ENCODE measurements at places on chromosomes 13 and 19. TPM values are rescaled to one million over a fixed set of nuclear protein-coding genes. Genes with fewer than 3 reads are reported as not detected.
A peak's percentile ranks its signal among the peaks of the same experiment; 100 is the strongest.

DNA sequence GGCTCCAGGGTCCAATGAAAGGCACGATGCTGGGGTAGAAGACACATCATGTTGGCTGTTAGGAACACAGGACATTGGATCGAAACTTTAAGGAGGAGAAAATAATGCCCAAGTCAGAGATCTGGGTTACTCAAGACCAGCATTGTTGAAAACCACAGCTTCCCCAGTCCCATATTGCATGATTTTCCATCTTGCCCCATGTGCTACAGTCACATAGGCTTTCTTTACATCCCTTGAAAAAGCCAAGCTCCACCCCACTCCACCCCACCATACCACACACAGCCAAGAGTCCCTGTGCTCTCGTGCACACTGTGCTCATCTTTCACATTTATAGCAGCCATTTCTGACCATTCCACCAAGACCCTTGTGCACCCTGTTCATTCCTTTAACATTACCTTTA, 636.2 kb downstream of the DIAPH3 start:
- DNase-seq = no peak

GRCh38 chr13:97339019-97339987, 94.7 kb upstream of the RAP2A start:
- DNase-seq = no peak

DNA sequence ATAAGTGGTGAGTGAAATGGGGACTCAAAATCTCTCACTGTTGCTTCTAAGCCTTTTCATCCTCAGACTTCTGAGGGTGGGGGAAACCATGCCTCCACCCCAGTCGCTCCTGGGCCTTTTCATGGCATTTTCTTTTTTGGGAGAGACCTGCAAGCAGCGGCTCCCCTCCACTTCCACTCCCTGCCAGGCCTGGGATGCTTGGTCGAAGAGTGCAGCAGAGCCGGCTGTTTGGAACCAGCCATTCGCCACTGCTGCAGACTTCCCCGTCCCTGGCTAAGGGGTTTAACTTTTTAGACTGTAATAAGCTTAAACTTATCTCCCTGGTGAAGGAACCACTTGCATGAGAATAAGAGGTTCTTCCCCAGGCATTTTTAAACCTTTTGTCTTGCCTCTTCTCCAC, 617.2 kb downstream of the PCDH9 start:
- DNase-seq = no peak

The CBARP gene
- 1.0 TPM for total RNA-seq

DNA sequence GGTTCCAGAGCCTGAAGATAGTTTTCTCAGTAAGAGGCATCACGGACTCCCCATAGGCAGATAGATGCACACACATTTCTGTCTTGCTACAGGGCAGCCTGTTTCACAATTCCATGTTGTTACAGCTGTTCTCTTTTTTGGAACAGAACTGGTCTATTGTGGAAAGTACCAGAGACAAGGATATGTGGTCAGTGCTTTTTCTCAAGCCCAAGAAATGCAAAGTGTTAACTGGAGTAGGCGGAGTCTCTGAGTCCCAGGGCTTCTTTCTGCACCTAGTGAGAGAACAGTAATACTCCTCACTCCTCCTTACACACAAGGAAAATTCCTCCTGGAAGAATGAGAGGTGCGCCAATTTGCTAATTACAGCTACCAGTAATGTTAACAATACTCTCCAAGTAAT, 141.6 kb upstream of the ARGLU1 start:
- DNase-seq = no peak

- DNase-seq = no peak
These were observed 30.5 kb downstream of the MTRF1 start for GRCh38 chr13:41232578-41233480.

DNA sequence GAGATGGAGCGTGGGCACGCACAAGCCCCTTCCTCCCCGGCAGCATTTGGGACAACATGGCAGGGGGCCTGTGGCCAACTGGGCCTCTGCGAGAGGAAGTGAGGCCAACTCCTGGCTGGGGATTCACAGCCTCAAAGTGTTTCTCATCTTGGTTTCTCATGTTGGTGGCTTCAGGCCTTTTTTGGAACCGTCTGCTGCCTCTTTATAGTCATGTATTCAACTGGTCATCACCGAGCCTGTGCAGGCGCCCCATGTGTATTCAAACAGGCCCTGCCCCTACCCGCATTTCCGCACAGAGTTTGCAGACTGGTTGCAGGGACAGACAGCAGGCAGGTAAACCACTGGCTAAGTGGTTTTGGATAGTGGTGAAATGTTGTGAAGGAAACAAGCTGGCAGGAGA, 17.3 kb upstream of the RELB start:
- no peak for DNase-seq

DNA sequence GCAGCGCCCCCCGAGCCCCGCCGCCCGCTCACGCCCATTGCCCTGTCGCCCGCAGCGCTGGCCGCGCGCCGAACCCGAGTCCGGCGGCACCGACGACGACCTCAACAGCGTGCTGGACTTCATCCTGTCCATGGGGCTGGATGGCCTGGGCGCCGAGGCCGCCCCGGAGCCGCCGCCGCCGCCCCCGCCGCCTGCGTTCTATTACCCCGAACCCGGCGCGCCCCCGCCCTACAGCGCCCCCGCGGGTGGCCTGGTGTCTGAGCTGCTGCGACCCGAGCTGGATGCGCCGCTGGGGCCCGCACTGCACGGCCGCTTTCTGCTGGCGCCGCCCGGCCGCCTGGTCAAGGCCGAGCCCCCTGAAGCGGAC, 518 bp downstream of the KLF2 start:
- peak; percentile 81 for DNase-seq

DNA sequence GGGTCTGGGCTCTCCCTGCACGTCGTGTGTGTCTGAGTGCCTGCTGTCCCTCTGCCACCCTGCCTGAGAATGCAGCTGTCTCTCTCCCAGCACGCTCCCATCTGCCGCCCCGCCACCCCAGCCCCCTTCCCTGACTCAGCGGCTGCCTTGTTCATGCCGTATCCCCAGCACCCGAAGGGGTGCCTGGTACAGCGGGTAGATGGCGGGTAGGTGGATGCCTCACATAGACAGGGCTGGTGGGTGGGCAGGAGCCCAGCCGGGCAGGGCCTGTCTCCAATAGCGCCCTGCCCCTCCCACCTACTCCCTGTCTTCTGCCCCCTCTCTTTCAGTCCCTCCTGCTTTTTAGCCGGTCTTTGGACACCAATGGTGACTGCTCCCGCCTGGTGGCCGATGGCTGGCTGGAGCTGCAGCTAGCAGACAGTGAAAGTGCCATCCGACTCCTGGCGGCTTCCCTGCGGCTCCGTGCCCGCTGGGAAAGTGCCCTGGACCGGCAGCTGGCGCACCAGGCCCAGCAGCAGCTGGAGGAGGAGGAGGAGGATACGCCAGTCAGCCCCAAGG, 30.3 kb downstream of the DHX34 start:
- no peak for DNase-seq

The CEACAM16 gene
- not detected for total RNA-seq

GRCh38 chr19:48750771-48751504, 1.5 kb downstream of the FUT1 start:
- no peak for DNase-seq

- DNase-seq = no peak
These were observed 55.7 kb downstream of the FAM216B start for GRCh38 chr13:42836930-42837690.

DNA sequence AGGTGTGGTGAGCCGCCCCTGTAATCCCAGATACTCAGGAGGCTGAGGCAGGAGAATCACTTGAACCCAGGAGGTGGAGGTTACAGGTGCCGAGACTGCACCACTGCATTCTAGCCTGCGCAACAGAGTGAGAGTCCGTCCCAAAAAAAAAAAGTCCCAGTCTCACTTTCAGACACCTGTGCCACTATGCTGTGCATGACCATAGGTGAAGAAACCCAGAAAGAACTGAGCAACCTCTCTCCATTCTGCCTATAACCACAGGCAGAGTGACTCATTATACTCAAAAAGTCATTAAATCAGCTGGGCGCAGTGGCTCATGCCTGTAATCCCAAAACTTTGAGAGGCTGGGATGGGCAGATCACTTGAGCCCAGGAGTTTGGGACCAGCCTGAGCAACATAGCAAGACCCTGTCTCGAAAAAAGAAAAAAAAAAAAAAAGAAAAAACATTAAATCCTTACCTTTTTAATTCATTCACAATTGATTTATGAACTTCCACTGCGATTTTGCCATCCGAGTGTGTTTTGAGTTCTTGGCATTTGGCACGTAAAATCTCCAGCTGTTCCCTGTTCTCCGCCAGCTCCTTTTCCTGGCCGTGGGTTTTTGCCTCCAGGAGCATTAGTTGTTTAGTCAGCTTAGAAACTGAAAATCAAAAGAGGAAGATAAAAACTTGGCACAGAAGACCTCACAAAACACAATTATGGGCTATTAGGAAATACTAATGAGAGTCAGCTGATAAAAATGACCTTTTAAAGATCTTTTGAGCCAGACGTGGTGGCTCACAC, 45.5 kb upstream of the SLC7A9 start:
- DNase-seq = no peak

- DNase-seq = no peak
These were observed 7.6 kb downstream of the TPT1 start for GRCh38 chr13:45333251-45333976.

- no peak for DNase-seq
These were observed 10.0 kb upstream of the FFAR2 start for GRCh38 chr19:35438096-35438495.

GRCh38 chr13:100338275-100338674, 249.4 kb downstream of the PCCA start:
- no peak for DNase-seq

The HSPBP1 gene
- 19.7 TPM for total RNA-seq

The FSD1 gene
- total RNA-seq = 1.5 TPM

- no peak for DNase-seq
These were observed 24.6 kb downstream of the ZMYM5 start for GRCh38 chr13:19838865-19839275.

GRCh38 chr19:45403781-45404556, 900 bp downstream of the PPP1R13L start:
- peak; percentile 87 for DNase-seq

DNA sequence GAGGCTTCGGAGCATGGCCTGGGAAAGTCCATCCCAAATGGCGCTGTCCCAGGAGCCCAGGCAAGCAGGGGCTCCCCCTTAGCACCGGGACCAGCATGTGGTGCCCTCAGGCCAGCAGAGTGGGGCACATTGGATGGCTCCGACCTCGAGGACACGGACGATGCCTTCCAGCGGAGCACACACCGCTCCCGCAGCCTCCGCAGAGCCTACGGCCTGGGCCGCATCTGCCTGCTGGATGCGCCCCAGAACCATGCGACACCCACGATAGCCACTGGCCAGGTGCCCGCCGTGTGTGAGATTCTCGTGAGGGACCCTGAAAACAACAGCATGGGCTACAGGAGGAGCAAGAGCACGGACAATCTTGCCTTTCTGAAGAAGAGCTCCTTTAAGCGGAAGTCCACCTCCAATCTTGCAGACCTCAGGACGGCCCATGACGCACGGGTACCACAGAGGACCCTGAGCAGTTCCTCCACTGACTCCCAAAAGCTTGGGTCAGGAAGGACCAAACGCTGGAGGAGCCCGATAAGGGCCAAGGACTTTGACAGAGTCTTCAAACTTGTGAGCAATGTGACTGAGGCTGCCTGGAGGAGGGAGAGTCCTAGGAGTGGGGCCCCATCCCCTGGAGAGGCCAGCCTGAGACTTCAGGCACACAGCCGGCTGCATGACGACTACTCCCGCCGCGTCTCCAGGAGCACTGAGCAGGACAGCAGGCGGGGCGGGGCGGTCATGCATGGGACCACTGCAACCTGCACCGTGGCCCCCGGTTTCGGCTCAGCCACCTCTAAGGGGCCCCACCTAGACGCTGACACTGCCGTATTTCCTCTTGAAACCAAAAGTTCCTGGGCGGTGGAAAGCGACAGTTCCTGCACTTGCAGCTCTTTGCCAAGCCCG, 63.1 kb downstream of the SPATA13 start:
- no peak for DNase-seq

- DNase-seq = no peak
These were observed 263.7 kb upstream of the PCDH9 start for GRCh38 chr13:67493835-67494234.

- no peak for DNase-seq
These were observed 630.0 kb upstream of the MIR17HG start for GRCh38 chr13:90717451-90717936.

- no peak for DNase-seq
These were observed 1714.4 kb downstream of the OLFM4 start for GRCh38 chr13:54742984-54743383.

- no peak for DNase-seq
These were observed 330.2 kb downstream of the KLF12 start for GRCh38 chr13:73803997-73804396.

DNA sequence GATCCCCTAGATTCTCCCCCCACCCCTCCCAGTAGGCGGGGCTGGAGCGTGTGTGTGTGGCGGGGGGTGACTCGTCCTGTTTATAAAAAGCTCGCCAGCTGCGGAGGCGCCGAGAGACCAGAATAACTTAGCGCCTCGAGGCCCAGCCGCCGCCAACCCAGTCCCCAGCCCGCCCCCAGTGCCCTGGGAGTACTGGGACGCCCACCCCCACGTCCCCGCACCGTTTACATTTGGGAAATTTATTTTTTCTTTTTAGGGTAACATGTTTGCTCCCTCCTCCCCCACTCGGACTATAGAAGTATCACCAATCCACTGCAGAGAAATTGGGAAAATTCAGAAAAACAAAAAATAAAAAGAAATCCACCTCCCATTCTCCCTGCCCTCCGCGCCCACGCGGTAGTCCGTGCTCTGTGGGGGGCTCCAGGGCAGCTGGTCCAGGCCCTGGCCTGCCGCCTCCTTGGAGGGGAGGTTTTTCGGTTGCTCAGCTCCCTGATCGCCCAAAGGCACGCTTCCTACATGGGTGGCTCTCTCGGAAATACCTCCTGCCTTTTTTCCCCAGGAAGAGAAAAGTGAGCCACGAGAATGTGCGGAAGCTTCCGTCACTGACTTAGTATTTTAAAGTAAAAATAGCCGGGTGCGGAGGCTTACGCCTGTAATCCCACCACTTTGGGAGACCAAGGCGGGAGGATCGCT, 1.5 kb upstream of the RAB3A start:
- DNase-seq = peak; percentile 87

The TPRX2 gene
- not detected for total RNA-seq

DNA sequence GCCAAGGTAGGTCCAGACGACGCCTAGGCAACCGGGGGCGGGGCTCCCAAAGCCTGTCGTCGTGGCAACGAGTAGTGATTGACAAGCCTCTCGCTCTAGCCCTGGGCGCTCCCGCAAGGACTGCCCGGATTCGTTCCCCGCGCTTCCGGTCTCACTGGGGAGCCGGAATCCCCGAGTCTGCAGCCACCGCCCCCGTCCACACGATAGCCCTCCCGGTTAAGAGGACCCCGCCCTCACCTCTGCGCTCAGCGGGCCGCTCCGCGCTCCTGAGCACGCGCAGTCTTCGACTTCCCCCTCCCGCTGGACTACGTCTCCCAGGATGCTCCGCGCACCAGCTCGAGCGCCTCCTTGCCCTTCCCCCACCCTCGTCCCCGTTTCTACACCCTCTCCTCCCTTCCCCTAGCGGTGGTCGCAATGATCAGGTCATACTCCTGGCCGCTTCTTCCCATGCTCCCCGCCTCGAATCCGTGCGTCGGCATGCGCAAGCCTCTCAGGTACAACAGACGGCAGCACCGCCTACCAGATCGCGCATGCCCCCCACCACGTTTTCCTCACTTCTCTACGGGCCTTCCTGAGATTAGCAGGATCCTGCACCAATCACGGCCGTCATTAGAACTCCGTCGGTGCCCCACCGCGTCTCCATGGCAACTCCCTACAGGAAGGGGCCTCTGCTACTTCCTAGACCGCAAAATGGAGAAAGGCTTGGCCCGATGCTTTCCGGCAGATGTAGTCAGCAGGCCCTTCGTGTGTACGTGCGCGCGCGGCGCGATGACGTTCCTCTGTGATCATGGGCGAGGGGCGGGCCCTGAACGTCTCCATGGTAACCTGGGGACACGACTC, at the start of gene MZF1:
Gene MZF1 (minus strand): TSS at position 518 of the 840 bp plus-strand sequence. CDS start 1,946 bp downstream, outside the sequence.
- peak; percentile 100 for DNase-seq

GRCh38 chr13:80685942-80686341, 345.0 kb upstream of the SPRY2 start:
- no peak for DNase-seq

GRCh38 chr13:105087945-105088344, 1447.5 kb downstream of the EFNB2 start:
- DNase-seq = no peak

Data from upper lobe of right lung (tissue), 1 donor.